Chondrocyte (in vitro differentiated cells): ENCODE measurements at places on chromosomes 6 and 20.

DNA sequence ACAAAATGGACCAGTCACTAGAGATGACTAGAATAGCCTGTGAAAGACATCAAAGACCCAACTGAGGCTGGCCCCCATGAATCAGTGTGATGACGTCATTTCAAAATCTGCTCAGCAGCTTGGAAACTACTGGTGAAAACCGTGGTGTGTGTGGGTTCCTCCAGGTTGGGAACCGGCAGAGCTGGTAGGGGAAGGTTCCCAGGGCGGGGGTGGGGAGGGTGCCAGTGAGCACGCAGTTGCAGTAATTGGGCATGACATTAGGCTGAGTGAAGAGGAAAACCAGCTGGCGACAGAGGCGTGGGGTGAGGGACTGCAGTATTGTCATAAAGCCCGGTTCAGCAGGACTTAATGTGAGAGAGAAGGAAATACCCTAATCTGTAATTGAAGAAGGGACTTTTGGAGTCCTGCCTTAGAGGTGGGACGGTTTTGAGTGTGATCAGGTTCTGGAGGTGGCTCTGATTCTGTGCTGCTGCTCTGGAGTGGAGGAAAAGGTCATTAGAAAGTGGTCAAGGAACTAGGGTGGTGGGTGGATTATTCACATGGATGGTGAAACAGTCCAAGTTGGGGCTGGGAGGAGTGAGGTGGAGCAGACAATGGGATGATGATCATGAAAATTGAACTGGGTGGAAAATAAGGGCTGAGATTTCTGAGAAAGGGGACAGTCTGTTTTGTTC, 52.0 kb upstream of the MTHFD1L start:
- no peak for DNase-seq

GRCh38 chr20:56228021-56228420, 20.5 kb upstream of the MC3R start:
- no peak for DNase-seq

- no peak for DNase-seq
These were observed 177.7 kb upstream of the RNF24 start for GRCh38 chr20:4193069-4193452.

DNA sequence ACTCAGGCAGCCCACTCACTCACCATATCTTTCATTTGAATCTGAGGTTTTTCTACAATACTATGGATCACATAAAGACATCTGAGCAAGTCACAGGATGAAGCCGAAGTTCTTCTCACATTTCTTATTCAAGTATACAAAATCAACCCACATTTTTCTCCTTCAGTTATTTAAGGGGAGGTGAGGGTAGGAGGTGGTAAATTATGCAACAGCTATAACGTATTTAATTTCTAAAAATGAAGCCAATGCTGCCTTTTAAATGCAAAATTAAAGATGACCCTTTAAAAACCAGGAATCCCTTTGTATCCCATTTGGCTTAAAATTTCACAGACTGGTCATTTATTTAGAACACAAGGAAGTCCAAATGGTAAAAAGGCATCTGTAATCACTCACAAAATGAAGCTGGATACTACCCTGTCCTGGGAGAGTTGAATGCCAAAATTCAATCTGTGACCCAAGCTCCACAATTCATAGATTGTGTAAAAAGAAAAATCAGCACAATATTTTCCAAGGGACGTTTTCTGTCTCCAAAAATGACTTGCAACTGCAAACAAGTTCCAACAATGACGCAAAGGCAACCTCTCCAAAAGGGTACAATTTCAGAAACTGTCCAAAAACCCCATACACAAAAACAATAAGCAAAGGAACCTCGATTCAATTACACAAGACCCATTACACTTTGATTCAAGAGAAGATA, 48.8 kb downstream of the EPB41L2 start:
- no peak for DNase-seq

DNA sequence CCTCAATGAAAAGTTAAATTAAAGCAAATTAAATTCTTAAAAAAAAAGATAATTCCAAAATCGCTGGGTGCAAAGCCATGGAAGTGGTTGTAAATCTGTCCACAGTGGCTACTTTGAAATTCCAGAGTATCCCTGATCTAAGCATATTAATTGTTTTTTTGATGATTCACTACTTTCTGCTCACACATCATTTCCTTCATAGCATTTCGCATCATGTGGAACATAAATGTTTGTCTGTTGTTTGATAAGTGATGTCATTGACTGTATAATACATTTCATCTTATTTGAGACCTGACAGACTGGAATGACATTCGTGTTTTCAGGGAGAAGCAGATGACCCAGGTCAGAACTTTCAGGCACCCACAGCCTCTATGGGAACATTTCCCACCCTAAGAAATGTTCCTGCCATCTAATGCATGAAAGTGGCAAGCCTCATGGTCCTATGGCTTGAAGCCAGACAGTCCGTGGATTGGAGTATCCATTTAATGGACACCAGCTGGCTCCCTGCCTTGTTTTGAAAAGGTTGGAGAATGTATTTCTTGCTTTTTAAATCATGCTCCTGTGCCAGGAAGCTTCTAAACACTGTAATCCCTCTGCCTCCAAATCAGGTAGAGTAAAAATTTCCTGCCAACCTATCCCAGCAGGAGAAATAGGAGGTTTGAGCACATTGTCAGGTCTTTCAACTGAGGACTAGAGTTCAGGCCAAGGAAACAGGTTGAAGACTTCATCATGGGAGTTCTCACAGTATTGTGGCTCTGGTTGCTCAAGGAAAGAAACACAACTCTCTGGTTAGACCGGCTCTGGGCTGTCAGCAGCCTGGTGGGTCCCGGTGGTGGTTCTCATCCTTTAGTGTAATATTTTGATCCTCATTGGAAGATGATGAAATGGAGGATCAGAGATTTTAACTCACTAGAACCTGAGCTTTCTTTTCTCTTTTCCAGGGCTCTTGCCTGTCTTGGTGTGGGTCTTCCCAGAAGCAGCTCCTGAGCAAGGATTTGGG, 157.9 kb downstream of the SLC24A3 start:
- no peak for DNase-seq
